A673 (cell line): ENCODE measurements at places on chromosomes 3 and 15. TPM values are rescaled to one million over a fixed set of nuclear protein-coding genes. Genes with fewer than 3 reads are reported as not detected.

Gene FHIT
- not detected in 2 replicates for total RNA-seq

Gene PLA2G4B
- 7.4 and 12.0 TPM in 2 replicates for total RNA-seq

Gene AADAC
- total RNA-seq, result 0.43 TPM in 1 of 2 replicates, not detected in the other

Gene SPSB4
- 0.39 and 0.66 TPM in 2 replicates for total RNA-seq

Gene FOXB1
- total RNA-seq, result not detected in 2 replicates

Gene SEMA3G
- 0.07 TPM in 1 of 2 replicates, not detected in the other for total RNA-seq

Gene DAPK2
- 15.7 and 19.2 TPM in 2 replicates for total RNA-seq

Gene ALG1L2
- not detected in 2 replicates for total RNA-seq

Gene SUSD5
- total RNA-seq, result 0.97 and 1.0 TPM in 2 replicates

Gene PLA2G4D
- total RNA-seq, result not detected in 2 replicates

Gene SNTN
- not detected in 2 replicates for total RNA-seq

Gene GOLGA8G
- not detected in 2 replicates for total RNA-seq

Gene TMEM212
- total RNA-seq, result not detected in 2 replicates

Gene POLQ
- total RNA-seq, result 20.3 and 22.9 TPM in 2 replicates

Gene OXTR
- total RNA-seq, result 5.6 and 6.5 TPM in 2 replicates

Gene TRIM71
- 0.30 and 0.39 TPM in 2 replicates for total RNA-seq

Gene FAM227B
- 2.3 and 4.2 TPM in 2 replicates for total RNA-seq

DNA sequence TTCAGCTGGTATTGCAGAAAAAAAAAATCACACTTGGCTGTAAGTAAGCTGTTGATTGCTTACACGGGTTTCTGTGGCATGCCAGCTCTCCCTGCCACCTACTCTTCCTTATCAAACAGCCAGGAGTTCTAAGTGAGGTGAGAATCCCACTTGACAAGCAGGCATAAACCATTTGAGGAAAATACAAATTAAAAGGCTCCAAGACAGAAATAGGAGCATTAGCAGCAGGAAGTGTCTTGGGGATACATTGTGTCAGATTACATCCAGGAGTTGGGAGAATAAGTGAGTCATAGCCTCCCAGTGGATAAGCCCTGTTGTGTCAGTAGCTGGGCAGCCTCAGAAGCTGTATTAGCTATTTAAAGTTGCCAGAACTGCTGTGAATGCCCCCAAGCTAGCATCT lies 256.0 kb downstream of the CNTN4 start:
- peak; percentile 83 for DNase-seq

GRCh38 chr3:9026320-9027045 lies 63.2 kb upstream of the RAD18 start:
- DNase-seq, result no peak

GRCh38 chr15:74906067-74906449 lies 593 bp downstream of the FAM219B start:
- peak; percentile 57 for DNase-seq

DNA sequence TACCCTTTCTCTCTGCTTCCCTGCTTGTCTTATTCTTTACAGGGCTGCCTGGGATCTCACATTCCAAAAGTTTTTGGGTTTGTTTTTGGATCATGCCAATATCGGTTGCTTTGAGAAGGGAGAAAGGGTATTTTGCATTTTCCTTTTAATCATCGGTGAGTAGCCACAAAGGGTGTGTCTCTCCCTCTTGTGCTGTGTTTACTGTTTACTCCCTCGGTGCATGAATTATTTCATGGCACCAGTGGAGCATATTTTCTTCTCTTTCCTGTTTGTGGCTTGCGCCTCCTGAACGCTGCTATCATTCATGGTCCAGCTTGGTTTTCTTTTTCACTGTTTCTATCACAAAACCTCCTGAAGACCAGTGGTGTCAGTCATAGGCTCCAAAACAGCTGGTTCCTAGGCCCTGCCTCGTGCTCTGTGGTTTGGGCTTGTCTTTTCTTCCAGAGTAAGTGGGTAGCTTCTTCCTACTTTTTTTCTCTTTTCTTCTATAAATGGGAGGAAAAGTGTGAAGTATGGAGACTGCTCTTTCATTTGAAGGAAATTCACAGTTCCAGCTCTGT lies 54.9 kb downstream of the IGF1R start:
- no peak for DNase-seq

DNA sequence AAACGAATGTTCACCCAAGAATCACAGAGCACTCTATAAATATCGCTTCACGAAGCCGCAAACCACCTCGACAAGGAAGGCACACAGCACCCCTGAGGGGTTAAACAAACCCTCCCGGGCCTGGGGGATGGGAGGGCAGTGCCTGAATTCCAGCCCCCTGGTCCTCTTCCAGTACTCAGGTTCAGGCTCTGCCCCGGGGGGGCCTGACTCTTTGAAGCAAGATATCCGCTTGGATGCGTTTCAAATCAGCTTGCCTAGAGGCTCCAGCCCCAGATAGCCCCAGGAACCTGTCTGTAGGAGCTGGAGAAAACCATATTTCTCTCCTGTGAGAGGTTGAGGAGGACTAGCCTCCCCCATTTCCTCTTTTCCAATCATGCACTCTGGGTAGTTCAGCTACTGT lies 194.7 kb downstream of the WNT5A start:
- DNase-seq, result no peak

- DNase-seq, result no peak
These were observed 174.7 kb downstream of the IGSF11 start for GRCh38 chr3:118859950-118860349.

GRCh38 chr15:99404454-99404853 lies 153.2 kb downstream of the LRRC28 start:
- DNase-seq, result peak; percentile 24

- no peak for DNase-seq
These were observed 11.9 kb downstream of the GOLGB1 start for GRCh38 chr3:121737644-121738043.

GRCh38 chr15:67031331-67031730 lies 34.1 kb upstream of the SMAD3 start:
- DNase-seq, result no peak

DNA sequence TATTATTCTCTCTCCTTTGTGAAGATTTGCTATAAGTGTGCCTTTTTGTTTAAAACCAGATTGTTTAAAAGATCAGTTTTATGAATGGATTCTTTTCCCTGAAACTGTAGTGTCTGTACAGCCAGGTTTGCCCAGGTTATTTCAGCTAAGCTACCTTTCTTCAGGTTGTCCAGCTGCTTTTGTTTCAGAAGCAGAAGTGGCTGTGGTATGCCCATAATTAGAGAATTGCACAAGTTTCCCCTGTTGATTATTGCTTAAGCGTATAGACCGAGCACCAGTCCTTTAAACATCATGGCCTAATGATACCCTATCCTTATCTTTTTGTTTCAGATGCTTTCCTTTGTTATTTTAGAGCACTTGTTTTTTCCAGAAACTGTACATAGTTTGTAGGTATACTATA lies 10.2 kb downstream of the ASB7 start:
- no peak for DNase-seq

GRCh38 chr3:172061724-172062184 lies 22.4 kb downstream of the FNDC3B start:
- DNase-seq, result peak; percentile 69

DNA sequence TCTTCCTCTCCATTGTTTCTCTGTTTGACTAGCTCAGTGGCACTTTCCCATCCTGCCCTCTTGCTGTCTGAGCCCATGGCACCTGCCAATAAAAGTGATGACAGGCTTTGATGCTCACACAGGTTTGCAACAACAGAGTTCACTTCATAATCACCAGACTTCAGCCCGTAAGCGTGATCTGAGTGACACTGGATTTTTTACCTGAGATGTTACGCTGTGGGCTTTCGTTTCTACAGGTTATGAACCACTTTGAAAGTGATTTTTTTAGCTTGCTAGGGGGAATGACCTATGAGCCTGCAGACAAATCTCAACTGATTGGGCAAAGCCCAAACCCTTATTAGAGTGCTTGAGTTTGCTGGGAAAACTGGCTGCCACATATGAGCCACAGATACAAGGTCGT lies 173.9 kb upstream of the ICE2 start:
- no peak for DNase-seq

- DNase-seq, result no peak
These were observed 17.6 kb downstream of the MTMR14 start for GRCh38 chr3:9666704-9667445.

GRCh38 chr15:25892126-25892525 lies 29.0 kb upstream of the ATP10A start:
- DNase-seq, result no peak

GRCh38 chr3:69764121-69764741 lies 25.0 kb downstream of the MITF start:
- no peak for DNase-seq

DNA sequence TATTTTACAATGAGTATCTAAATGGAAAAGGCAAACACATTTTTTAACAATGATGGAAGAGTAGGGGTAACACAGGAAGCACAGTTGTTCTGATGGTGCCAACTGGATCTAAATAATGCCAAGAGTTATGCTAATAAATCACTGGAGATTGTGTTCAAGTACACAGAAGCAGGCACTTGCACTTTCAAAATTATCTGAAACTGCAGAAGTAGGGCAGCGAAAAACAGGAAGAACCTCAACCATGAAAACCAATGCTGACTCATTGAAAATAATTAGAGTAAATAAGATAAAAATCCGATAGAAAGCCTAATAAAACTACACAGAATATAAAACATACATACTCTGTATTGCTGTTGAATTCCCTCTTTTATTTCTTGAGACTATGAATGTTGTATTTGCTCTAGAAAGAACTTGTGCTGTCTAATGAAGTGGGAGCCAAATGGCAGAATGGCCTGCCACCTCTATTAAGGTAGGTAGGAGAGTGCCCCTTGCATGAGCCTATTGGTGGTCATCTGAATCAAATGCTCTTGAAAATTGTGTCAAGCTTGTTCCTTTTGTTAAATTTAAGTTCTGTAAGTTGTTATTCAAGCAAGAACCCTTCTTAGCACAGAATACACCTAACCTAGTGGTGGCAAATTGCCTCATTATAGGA lies 93.7 kb downstream of the ABI3BP start:
- DNase-seq, result peak; percentile 23

DNA sequence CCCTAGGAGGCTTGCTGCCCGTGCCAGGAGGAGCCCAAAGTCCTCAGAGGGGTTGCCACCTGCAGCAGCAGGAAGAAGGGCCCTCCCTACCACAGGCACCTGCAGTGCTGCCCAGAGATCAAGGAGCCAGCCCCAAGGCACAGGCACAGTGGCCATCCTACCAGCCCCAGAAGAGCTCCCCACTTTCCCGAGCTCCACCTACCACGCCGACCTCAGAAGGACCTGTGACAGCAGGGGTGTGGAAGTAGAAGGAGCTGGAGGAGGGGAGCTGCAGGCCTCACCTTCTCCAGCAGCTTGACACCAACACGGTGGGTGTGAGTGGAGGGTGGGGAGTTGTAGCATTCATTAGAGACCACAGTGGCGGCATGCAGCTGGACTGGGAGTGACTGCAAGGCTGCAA lies 485.8 kb downstream of the GABRG3 start:
- no peak for DNase-seq

DNA sequence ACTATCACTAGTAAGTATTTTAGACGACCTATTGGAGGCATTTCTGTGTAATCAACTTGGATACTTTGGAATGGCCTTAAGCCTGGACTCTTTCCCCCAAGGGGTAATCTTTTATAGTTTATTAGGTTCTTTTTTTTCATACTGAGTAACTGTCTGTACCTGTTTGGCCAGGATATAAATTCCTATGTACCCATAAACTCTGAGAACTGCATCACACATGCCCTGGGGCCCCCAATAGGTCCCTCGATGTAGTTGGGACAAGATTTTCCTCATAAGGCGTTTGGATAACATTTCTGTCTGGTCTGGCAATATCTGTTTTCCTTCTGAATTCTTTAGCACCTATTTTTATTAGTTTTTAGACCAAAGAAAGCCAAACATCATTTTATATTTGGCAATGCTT lies 86.4 kb upstream of the WNT7A start:
- DNase-seq, result no peak

GRCh38 chr3:119783255-119783654 lies 1.4 kb downstream of the NR1I2 start:
- no peak for DNase-seq

DNA sequence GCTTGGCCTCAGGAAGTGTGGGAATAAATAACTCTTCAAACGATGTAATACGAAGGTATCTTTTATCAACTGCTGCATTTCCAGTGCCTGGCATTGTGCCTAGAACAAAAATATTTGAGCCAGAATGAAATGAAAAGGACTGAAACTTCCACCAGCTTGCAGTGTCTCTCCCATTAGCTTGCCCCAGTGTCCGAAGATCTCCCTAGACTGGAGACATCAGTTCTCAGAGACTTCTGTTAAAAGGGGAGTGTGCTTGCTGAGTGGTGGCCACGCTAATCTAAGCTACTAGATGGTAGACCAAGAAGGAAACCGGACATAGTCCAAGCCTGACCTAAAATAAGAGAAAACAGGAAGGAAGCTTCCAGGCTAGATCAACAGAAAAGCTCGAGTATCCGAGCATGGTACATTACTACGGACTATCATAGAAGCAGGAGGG lies 28.6 kb downstream of the KCNAB1 start:
- no peak for DNase-seq

DNA sequence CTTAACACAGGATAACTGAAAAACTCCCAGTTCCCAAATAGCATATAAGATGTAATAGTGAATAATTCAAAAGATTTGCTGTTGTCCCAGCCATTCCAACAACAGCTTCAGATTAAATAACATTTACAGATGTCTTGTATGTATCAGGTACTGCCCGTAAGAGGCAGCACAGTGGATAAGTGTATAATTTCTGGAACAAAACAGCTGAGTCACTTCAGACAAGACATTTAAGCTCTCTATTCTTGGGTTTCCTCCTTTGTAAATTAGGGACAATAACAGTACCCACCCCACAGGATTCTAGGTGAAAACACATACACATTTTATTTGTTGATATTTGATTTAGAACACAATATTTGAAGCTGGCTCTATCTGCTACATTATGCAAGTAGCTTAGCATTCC lies 2.6 kb upstream of the WWTR1 start:
- peak; percentile 39 for DNase-seq

DNA sequence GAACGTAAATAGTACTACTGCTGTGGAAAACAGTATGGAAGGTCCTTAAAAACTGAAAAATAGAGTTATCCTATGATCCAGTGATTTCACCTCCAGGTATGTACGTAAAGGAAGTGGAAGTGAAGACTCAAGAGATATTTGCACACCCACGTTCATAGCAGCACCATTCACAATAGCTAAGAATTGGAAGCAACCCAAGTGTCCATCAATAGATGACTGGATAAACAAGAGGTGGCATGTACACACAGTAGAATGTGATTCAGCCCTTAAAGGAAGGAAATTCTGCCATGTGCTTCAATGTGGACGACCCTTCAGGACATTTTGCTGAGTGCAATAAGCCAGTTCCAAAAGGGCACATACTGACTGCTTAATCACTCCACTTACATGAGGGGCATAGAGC lies 188.3 kb downstream of the APBA2 start:
- no peak for DNase-seq

GRCh38 chr3:109933576-109933975 lies 596.2 kb upstream of the DPPA4 start:
- no peak for DNase-seq

DNA sequence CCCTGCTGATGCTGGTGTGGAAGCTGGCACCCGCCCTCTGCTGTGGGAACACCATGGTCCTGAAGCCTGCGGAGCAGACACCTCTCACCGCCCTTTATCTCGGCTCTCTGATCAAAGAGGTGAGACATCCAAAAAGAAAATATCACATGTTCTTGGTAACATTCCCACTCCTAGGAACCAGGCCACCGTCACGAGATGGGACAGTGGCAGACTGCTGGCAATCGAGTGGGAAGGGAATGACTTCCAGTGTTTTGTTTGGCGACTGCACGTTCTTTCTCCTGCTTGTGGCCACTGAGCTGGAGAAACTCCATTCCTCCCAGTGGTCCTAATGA lies 14.3 kb downstream of the ALDH1A3 start:
- DNase-seq, result no peak
